ENCODE measurements at places on chromosomes 16 and 17. TPM values are rescaled to one million over a fixed set of nuclear protein-coding genes. Genes with fewer than 3 reads are reported as not detected.
A peak's percentile ranks its signal among the peaks of the same experiment; 100 is the strongest.

Gene C16orf46
- 0.37 TPM for total RNA-seq

Gene ZMYND15
- 0.15 TPM for total RNA-seq

Gene CDH11
- 4.0 TPM for total RNA-seq

Gene ZNF624
- total RNA-seq = 1.5 TPM

- DNase-seq = peak; percentile 73
Observed at GRCh38 chr16:10876799-10877341, at the start of gene CIITA. CIITA (plus strand) TSS chr16:10877202; CDS start chr16:10877331, 129 bp downstream.

- DNase-seq = no peak
Observed at GRCh38 chr16:22008215-22009059, 526 bp downstream of the MOSMO start.

- no peak for DNase-seq
Observed at GRCh38 chr16:48136547-48137360, 19.0 kb downstream of the ABCC12 start.

DNA sequence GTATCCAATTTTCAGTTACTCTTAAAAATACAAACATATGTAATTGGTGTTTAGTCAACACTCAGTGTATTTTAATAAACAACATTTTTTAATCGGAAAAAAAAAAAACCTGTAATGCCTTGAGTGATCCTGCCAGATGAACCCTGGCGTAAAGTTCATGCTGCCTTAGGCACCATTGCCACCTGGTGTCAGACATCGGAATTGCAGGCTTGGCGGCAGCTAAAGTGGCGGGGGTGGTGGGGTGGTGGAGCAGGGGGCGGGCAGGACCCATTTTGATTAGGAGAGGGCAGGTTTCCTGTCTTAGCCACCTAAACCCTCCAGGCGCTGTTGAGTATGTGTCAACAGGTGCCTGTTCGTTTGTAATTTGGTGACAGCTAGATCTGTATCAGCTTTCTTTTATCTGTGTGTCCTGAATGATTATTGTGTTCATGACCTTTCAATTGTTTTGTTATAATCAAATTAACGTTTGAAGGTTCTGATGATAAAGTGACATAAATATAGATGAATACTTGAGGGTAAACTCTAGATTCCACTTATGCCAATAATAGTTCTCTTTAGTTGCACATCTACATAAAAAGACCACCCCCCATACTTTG is 588.7 kb downstream of the CDH13 start:
- DNase-seq = no peak

- DNase-seq = peak; percentile 66
Observed at GRCh38 chr17:81420769-81421462, 25.7 kb downstream of the BAHCC1 start.

GRCh38 chr16:64654178-64654577 is 467.7 kb downstream of the CDH11 start:
- DNase-seq = no peak

DNA sequence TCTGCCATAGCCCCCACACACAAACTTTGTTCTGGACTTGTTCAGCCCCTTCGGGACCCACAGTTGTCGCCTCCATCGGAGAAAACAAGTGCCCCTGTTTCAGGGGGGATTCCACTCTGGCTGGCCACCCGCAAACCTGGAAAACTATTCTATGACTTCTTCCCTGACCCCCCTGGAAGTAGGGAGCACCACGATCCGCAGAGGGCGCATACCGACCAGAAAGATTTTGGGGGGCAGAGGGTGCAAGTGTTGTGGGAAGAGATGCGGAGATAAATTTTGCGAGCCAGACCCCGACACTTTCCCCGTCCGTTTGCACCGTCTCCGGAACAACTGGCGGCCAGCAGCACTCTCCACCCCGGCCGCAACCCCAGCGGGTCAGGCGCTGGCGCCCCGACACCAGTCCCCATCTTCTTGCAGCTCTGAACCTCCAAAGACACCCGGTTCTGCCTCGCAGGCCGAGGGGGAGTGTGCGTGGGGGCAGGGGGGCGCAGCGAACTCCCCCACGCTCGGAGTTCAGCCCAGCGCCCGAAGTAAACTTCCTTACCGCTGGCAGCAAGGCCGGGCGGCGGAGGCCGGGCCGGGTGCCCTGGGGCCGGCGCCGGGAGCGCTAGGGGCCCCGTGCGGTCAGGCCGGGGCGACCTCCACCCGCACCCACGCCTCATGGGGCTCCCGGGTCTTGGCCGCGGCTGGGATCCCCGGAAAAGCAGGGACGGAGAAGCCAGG is 744 bp downstream of the SALL1 start:
- no peak for DNase-seq
